ENCODE measurements at places on chromosomes 5 and 9.

GRCh38 chr5:35777358-35778087, 79.2 kb upstream of the IL7R start:
- DNase-seq, result peak; percentile 44

GRCh38 chr9:21506626-21507482, 24.7 kb upstream of the IFNE start:
- DNase-seq, result no peak

GRCh38 chr9:111985315-111985714, 88.7 kb downstream of the UGCG start:
- no peak for DNase-seq

- no peak for DNase-seq
These were observed 41.9 kb downstream of the STK10 start for GRCh38 chr5:172145870-172146747.

- DNase-seq, result no peak
These were observed 86.6 kb downstream of the MED27 start for GRCh38 chr9:131992906-131993657.

DNA sequence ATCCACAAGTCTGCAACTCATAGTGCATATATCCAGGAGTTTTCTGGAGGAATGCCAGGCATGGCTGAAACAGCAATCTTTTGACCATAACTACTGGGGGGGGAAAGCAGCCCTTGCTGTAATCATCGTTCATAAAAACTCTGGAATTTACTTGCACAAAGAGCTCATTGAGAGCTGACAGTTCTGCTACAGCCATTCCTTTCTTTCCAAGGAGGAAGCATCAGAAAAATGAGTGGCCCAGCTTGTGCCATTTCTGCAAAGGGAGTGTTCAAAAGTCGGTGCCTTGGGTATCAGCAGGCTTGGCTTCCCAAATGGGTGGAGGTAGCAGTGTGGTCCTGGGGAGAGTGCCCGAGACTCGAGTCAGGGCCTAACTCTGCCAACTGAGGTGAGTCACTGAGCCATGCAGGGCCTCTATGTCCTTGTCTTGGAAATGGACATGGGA, 101.5 kb downstream of the GCNT1 start:
- no peak for DNase-seq

All from activated T-helper 1 cell treated with Interleukin-2 at 50 U/mL for 16 hours (primary cell).